ENCODE measurements at places on chromosomes 6 and 20.

DNA sequence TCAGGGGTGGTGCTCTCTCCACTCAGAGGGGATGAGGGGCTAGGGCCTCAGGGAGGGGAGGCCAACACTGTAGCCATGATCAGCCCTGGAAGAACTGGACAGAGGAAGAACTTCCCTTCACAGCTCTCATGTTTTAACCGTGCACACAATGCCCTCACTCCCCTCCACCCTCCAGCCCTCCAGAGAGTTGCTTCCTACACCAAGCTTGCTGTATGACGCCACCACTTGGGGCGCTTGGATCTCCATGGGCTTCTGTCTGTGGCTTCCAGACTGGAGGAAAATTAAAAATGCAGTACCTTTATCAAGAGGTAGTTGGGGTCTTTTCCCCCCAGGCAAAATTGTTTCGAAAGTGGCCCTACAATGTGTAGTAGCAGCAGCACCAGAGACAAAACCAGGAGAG lies 48.4 kb downstream of the ARHGAP40 start:
- no peak for DNase-seq

- DNase-seq = no peak
Observed at GRCh38 chr6:143049611-143050010, 11.1 kb upstream of the AIG1 start.

DNA sequence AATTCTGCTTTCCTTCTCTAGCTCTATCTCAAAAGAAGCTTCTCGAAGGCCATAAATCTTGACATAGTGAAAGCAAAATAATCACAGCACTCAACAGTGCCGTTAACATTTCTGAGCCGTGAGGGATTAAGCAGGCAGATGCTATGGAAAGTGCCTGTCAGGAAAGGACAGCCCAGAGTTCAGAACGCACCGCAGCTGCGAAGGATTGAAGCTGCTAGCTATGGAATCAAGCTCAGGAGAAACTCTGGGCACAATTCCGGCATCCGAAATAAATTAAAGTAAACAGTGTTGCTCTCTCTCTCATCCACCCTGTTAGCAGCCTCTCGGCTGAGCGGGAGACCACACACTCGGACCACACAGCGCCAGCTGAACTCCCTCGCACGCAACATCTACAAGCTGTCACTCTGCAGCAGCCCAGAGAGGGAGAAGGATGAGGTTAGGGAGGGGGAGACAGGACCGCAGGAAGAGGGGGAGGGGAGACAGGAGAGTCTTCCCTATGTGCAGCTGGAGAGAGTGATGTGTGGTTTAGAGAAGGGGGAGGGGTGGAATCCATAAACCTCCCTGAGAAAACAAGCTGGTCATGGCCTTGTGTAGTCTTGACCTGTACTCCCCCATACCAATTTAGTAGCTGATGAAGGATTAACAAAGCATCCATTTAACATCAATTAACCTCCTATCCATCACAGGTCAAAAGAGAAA lies 9.0 kb downstream of the EXOC2 start:
- DNase-seq = peak; percentile 43

- DNase-seq = no peak
Observed at GRCh38 chr20:60591172-60591799, 633.1 kb downstream of the CDH26 start.

DNA sequence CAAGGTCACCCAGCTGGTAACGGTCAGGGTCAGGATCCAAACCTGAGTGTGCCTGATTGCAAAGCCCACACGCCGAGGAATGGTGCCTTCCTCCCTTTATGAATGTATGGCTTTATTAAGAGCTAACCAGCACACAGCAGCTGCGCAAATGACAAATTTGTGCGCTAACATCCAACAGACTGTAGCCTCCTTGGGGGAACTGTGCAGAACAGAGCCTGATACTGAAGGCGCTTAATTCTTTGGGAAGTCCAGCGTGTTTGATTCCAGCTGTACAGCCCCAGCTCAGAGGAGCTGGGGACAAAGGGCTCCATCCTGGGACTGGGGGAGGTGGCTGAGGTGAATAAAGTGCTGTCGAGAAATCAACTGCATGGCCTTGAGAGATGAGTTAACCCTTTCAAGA lies 75.7 kb upstream of the JARID2 start:
- DNase-seq = no peak

- no peak for DNase-seq
Observed at GRCh38 chr6:106163966-106164877, 78.1 kb downstream of the PRDM1 start.

DNA sequence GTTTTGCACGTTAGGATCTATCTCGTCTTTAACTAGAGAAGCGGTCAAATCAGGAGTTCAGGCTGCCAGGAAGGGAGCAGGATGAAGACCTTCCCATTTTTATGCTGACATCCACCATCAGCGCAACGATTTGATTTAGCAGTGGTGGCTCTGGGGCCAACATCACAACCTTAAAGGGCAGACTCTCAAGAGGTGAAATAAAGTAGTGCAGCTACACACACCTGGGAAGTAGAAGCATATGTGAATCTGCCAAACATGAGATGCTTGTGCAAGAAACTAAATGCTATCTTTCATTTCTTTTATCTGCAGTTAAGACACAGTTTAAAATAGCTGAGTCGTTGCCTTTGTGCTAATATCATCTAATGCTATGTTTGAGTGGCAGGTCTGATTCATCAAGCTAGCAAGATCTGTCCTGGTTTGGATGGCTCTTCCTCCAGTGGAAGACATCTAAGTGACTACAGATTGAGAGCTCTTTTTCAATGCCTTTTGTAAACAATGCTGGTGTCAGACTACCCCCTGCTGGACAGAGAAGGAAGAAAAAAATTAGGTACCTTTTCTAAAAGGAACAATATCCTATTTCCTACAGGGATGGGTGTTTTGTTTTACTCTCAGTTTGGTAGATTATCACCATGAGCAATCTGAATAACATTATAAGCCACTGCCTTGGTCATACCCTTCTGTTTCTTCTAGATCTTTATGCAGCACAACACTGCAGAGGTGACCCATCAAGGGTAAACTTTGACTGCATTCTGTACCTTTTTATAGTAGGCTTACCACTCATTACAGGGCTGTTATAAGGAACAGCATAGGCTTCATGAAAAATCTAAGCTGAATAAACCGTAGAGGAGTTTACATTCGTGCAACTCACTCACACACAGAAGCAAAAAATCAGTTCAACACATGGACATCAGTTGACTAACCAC lies 171.6 kb upstream of the FBXL4 start:
- DNase-seq = peak; percentile 29

DNA sequence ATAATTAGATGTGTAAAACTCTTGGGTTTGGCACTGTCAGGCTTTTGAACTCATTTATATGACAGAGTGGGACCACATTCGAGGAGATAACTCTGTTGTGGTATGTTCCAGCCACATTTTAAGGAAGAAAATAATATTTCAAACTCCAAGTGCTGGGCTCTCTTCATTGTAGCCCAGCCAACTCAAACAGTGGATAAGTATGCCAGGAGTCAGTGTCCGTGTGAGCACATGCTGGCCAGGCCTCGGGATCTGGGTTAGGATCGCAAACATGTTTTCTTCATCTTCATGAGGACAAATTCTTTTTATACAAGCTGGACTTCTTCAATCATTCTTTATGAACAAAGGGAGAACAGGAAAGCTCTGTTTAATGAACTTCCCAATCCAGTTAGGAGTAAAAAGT lies 497.5 kb downstream of the MAFB start:
- no peak for DNase-seq

GRCh38 chr6:83152913-83153312 lies 40.2 kb downstream of the PGM3 start:
- peak; percentile 65 for DNase-seq

Data from dermis microvascular lymphatic vessel endothelial cell (primary cell).